Inflammatory macrophage treated with lipopolysaccharide for 1 hour (primary cell): ENCODE measurements at places on chromosomes 2 and 18.

GRCh38 chr2:158664987-158665386, 130.1 kb upstream of the DAPL1 start:
- no peak for DNase-seq

DNA sequence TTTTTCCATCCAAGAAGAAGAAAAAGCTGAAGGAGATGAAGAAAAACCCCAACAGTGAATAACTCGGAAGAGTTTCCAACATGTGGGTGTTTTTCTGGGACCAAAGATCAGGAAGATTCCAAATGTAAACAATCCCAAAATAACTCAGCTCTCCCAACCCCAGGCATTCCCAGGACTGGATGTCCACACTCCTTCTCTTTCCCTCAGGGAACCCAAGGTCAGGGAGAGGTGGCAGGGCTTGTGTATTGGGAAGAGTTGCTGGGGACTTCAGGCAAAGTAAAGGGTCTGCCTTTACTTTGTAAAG, 268.0 kb downstream of the DYSF start:
- DNase-seq: no peak

DNA sequence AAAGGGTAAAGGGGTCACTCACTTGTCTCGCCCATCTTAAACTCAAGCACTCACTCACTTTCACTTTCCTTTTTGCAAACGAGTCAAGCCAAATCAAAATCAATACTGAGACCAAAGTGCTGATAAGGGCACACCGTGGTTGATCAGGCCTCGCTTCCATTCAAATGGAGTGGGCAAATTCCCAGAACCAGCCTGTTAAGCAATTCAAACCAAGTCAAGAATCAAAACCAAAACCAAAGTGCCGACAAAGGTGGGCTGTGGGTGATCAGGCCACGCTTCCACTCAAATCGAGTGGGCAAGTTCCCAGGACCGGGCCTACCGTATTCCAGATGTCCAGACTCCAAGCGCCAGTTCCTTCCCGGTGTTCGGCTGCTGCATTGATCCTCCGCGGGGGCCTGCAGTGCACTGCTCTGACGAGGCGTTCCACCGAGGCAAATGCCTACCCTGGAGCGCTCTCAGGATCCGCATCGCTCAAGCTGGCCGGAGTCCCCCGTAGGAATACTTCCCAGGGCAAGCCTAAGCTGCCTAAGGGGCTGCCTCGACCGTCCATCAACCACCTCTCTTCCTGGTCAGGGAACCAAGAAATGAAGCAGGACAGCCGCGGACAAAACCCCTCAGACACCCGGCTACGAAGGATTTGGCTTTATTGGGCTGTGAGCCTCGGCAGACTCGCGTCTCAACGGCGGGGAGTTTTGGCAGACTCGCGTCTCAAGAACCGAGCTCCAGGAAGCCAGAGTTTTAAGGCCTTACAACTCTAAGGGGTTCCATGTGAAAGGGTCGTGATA, 89.9 kb upstream of the SLC1A4 start:
- DNase-seq: no peak

- no peak for DNase-seq
Measured at GRCh38 chr2:172976116-172976515, 99.5 kb upstream of the MAP3K20 start.

DNA sequence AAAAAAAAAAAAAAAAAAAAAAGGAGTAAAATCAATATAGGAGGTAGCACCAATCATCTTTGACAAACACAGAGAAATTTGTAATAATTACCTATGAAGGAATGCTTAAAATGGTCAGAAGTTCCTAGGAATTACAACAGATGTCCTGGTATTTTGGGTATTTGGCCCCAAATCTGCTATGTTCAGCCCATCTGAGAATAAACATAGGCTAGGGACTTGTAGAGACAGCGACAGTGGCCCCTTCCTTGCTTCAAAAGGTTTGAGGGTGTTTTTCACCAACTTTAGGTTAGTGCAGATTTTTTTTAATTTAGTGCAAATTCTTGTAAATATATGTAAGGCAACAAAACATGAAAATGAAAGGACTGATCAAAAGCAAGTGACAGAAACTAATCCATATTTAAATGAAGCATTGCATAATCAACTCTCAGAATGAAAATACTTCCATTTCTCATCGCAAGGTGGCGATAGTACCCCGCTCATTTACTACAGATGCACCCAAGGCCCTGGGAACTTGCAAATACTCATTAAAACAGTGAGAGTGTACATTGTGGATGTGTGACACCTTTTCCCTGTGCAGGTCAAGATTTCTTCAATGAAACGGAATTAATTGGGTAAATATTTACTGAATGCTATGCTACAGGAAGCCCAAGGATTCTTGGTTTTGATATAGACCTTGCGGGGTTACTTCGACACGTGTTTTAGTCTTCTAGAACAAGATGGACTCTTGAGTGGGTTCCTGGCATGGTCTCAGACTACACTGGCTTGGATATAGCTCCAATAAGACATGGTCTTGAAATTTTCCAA, 44.6 kb downstream of the FAM124B start:
- peak; percentile 90 for DNase-seq
